Thoracic aorta (tissue), 2 donors: ENCODE measurements at places on chromosomes 6 and 20. TPM values are rescaled to one million over a fixed set of nuclear protein-coding genes. Genes with fewer than 3 reads are reported as not detected.

The NKAIN2 gene
- total RNA-seq, result not detected

The IRF4 gene
- 1.8 TPM for total RNA-seq

The ATP6V1G2 gene
- total RNA-seq, result 0.78 TPM

The MYO6 gene
- 23.8 TPM for total RNA-seq

DNA sequence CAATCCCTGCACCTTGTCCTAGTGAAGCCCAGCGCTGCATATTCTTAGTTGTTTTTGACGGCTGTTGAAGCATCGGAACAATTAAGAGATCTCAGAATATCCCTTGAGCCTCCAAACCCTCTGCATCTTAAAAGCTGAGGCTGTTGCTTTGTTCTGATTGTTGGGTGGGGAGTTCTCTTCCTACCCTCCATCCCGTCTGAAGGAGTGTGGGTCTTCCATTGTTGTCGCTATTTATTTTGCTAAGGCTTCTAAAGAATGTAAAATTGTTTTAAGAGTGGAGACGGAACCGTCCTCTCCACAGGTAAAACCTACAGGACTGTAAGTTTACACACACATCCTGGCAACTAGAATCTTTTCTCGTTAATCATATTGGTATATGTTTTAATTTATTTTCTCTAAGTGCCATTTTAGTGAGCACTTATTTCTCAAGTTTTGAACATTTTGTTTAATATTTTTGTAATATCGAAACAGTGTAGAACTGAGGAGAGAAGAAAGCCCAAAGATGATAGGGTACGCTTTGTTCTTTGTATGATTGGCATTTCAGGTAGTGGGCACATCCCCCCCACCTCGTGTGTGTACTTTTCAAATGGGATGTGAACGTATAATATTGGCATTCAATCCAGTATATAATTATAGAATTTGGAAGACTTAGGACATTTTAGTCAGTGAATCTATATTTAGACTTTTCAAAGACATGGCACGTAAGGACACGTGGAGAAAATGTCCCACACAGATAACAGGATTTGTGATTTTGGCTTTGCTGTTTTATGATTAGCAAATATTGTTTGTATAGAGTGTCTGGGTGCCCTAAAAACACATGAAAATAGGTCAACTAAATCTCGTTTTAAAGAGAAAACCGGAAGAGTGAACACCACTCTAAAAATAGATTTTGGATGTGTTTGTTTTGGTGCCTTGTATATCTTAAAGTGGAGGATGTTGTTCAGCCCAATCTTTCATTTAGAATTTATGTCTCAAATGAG is 1.3 kb downstream of the RNF146 start:
- H3K27me3 ChIP-seq, result no peaks in the 10 kb centered on the region
- peaks cover 21% of the 10 kb centered on the region for H3K4me1 ChIP-seq
- H3K36me3 ChIP-seq, result no peaks in the 10 kb centered on the region
- peak overlapping the region; percentile 86 for H3K4me3 ChIP-seq
- peak overlapping the region; percentile 99 for H3K27ac ChIP-seq
- no peak for DNase-seq

DNA sequence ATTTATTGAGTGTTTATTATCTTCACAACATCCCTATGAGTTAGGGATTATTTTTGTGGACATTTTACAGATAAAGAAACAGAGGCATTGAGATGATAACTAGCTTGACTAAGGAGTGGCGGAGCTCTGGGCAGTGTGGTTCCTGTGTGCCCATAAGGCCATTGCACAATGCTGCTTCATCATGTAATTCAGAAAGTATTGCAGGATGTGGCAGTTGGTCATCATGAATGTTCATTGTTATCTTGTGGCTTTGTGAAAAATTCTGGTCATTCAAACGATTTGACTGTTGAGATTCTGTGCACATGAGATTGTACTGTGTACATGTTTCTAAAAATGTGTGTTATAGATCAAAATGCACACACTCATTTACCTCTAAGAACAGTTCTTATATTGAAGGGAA is 150.8 kb downstream of the ESR1 start:
- no peak overlapping the region for H3K27ac ChIP-seq
- no peaks in the 10 kb centered on the region for H3K4me1 ChIP-seq
- DNase-seq, result no peak
- no peaks in the 10 kb centered on the region for H3K27me3 ChIP-seq
- H3K36me3 ChIP-seq, result no peaks in the 10 kb centered on the region

GRCh38 chr20:5719861-5720403 is 30.3 kb upstream of the SHLD1 start:
- H3K4me1 ChIP-seq, result no peaks in the 10 kb centered on the region
- H3K27me3 ChIP-seq, result no peaks in the 10 kb centered on the region
- no peak for DNase-seq
- H3K4me3 ChIP-seq, result no peak overlapping the region
- no peaks in the 10 kb centered on the region for H3K36me3 ChIP-seq

DNA sequence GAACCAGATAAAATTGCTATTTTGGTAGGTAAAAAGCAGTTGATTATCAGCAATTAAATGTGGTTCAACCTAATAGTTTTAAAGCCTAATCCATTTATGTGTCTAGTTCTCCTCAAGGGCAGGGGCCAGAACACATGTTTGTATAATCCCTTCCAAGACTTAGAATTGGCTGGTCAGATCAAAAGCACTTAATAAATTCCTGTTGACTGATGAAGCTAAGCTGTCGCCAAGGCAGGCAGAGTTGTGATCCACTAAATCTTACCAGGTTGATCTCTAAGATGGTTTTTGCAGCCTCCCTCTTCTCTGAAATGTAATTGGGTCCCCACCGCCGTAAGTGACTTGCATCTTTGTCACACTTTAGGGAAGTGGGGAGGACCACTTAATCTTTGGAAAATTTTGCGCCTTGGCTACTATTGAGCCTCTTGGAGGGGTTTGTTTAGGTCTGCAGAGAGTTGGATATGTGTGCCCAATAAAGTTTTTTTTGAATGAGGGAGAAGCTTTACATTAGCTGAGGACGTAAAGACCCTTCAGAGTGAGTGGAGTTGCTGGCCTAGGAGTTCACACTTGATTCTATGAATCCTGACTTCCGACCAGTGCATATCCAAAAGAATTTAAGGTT is 65.9 kb downstream of the PHF20 start:
- no peaks in the 10 kb centered on the region for H3K4me1 ChIP-seq
- H3K36me3 ChIP-seq, result no peaks in the 10 kb centered on the region
- H3K27ac ChIP-seq, result no peak overlapping the region
- no peak overlapping the region for H3K4me3 ChIP-seq

- H3K27ac ChIP-seq, result no peak overlapping the region
Measured at GRCh38 chr6:106448000-106448426, 87.5 kb downstream of the CRYBG1 start.

GRCh38 chr20:23937303-23938117 is 51.1 kb downstream of the GGTLC1 start:
- H3K36me3 ChIP-seq, result no peaks in the 10 kb centered on the region
- no peak overlapping the region for H3K4me3 ChIP-seq
- H3K4me1 ChIP-seq, result no peaks in the 10 kb centered on the region

DNA sequence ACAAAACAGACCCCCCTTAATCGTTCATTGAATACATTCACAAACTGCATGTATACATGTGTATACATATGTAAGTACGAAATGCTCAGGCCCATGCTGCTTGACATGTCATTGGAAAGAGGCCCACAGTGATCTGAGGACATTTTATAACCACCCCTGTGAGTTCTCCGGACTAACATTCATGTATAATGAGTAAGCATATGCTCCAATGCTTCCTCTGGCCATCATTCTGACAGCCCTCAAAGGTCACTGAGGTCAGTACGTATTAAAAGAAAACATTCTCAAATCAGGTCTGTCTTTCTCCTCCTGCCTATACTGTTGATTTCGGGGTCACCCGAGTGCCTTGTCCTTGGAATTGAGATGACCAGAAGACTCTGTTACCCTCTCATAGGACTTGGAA is 54.9 kb downstream of the TENT5A start:
- H3K27me3 ChIP-seq, result no peaks in the 10 kb centered on the region
- H3K4me1 ChIP-seq, result peaks cover 22% of the 10 kb centered on the region
- H3K36me3 ChIP-seq, result no peaks in the 10 kb centered on the region
- H3K4me3 ChIP-seq, result no peak overlapping the region
- no peak overlapping the region for H3K27ac ChIP-seq
- DNase-seq, result no peak

GRCh38 chr6:147164761-147165160 is 39.5 kb upstream of the STXBP5 start:
- H3K27me3 ChIP-seq, result no peaks in the 10 kb centered on the region
- no peaks in the 10 kb centered on the region for H3K4me1 ChIP-seq
- no peak for DNase-seq
